ENCODE measurements at places on chromosomes 5 and 9. TPM values are rescaled to one million over a fixed set of nuclear protein-coding genes. Genes with fewer than 3 reads are reported as not detected.

The DMRT3 gene
- 0.16 TPM for total RNA-seq

The PPP3R2 gene
- total RNA-seq = not detected

The MYOZ3 gene
- 1.7 TPM for total RNA-seq

The PCDHGA2 gene
- 6.9 TPM for total RNA-seq

The WWC1 gene
- total RNA-seq = 116 TPM

The CSF2 gene
- not detected for total RNA-seq

The TMCO6 gene
- 7.5 TPM for total RNA-seq

The SLC4A9 gene
- total RNA-seq = under 0.01 TPM

The BARHL1 gene
- not detected for total RNA-seq

The GNG10 gene
- 37.4 TPM for total RNA-seq

The SPATA31D4 gene
- not detected for total RNA-seq

The PLEKHG4B gene
- 6.2 TPM for total RNA-seq

The SH2D3C gene
- total RNA-seq = 5.1 TPM

The SLCO4C1 gene
- 0.47 TPM for total RNA-seq

The ESM1 gene
- total RNA-seq = 0.47 TPM

The GLRA1 gene
- total RNA-seq = 0.16 TPM

The SPINK6 gene
- total RNA-seq = not detected

The CNTNAP3B gene
- 68.5 TPM for total RNA-seq

The IRX2 gene
- not detected for total RNA-seq

The FGD3 gene
- total RNA-seq = 14.2 TPM

The TUSC1 gene
- total RNA-seq = 10.5 TPM

The PDGFRB gene
- total RNA-seq = 13.7 TPM

The FLT4 gene
- 2.3 TPM for total RNA-seq

The BHMT gene
- total RNA-seq = not detected

The CDKN2A gene
- total RNA-seq = not detected

The BAAT gene
- 0.31 TPM for total RNA-seq

The LYRM7 gene
- 28.7 TPM for total RNA-seq

The PTGER4 gene
- 3.3 TPM for total RNA-seq

The SPAG8 gene
- 4.7 TPM for total RNA-seq

The OTP gene
- total RNA-seq = not detected

The NPR3 gene
- total RNA-seq = 19.3 TPM

The ODF2 gene
- 14.8 TPM for total RNA-seq

The ELAVL2 gene
- 297 TPM for total RNA-seq

The STPG3 gene
- total RNA-seq = not detected

The TMC1 gene
- total RNA-seq = 0.78 TPM

The RMRP gene
- 159,856 TPM for total RNA-seq

The TAF11L11 gene
- total RNA-seq = not detected

The CDC25C gene
- total RNA-seq = 2.3 TPM

The REEP2 gene
- total RNA-seq = 71.0 TPM

The PSAT1 gene
- 31.8 TPM for total RNA-seq

The MAP1B gene
- 593 TPM for total RNA-seq

The RALGPS1 gene
- 86.6 TPM for total RNA-seq

The AKNA gene
- 3.3 TPM for total RNA-seq

The CAST gene
- total RNA-seq = 13.4 TPM

The NR6A1 gene
- total RNA-seq = 2.0 TPM

All from occipital lobe (tissue), 3 donors.